ENCODE measurements at places on chromosomes 7 and 10.

- no peak for DNase-seq
Observed at GRCh38 chr10:132298038-132298881, 9.5 kb downstream of the STK32C start.

GRCh38 chr10:122147663-122148062, 123.4 kb upstream of the BTBD16 start:
- DNase-seq: no peak

DNA sequence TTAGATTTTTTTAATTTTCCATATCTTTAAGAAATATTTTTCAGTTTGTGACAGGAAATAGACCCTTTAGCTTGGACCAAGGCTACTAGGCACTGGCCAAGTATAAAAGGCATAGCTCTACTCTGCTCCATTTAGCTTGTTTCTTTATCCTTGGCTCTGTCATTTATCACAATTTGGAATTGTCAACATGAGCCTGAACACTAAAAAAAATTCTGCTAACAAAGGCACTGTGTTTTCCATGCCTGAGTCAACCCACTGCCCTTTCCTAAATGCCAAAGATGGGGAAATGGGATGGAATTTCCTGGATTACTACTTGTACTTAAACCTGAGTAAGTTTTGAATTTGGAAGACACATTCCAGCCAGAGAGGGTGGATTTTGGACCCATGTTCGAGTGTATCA, 128.4 kb downstream of the NSUN6 start:
- DNase-seq: no peak

- no peak for DNase-seq
Observed at GRCh38 chr10:12755075-12755474, 246.4 kb downstream of the CCDC3 start.

GRCh38 chr10:82981137-82981723, 1106.2 kb downstream of the NRG3 start:
- DNase-seq: no peak

- DNase-seq: no peak
Observed at GRCh38 chr7:155709453-155709852, 65.0 kb downstream of the RBM33 start.

DNA sequence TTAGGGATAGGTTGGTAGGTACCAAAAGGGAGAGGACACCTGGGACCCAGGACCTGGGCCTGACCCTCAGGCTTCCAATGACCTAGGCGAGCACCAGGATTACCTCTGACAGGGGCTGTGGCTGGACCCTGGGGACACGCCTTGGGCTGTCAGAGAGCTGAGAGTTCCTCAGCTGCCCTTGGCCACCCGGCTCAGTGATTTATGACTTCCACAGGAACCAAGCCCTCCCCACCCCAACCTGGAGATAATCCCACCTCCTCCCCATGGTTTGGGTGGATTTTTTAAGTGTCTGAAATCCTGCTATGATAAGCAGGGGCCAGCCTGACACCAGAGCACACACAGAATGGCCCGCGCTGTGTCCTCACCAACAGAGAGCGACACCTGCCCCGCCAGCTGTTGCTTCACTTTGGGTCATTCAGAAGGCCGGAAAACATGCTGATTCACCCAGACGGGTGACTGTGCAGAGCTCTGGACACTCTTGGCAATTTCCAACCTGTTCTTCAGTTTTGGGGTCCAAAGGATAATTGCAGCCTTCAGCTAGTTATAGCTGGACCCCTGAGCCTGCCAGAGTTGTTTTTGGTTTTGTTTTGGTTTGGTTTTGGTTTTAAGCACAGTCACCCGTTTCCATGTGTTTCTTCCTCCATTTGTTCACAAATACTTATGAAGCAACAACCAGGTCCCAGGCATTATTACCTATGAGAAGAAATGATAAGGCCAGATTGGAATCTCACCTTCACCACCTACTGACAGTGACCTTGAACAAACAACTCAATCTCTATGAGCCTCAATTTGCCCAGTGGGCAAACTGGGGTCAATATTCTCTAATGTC, 78.2 kb downstream of the RAB11FIP2 start:
- DNase-seq: no peak

DNA sequence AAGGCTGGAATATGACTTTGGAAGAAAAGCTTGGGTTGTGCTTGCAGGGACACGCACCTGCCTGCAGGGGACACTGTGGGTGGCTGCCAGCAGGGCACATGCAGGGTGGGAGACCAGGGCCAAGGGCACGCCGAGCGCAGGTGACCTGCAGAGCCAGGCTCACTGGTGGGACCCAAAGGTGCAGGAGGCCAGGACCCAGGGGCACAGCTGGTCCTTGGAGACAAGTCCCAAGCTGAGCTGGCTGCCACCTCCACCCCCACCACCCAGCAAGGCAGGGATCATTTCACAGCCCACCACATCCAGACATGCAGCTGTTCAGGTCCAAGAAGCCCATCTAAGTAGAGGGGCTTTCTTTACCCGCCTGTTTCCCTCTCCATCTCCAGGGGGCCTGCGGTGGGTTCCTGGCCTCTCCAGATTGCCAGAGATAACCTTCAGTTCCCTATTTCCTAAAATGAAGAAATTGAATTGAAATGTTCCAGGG, 13.8 kb upstream of the CLIP2 start:
- DNase-seq: no peak

DNA sequence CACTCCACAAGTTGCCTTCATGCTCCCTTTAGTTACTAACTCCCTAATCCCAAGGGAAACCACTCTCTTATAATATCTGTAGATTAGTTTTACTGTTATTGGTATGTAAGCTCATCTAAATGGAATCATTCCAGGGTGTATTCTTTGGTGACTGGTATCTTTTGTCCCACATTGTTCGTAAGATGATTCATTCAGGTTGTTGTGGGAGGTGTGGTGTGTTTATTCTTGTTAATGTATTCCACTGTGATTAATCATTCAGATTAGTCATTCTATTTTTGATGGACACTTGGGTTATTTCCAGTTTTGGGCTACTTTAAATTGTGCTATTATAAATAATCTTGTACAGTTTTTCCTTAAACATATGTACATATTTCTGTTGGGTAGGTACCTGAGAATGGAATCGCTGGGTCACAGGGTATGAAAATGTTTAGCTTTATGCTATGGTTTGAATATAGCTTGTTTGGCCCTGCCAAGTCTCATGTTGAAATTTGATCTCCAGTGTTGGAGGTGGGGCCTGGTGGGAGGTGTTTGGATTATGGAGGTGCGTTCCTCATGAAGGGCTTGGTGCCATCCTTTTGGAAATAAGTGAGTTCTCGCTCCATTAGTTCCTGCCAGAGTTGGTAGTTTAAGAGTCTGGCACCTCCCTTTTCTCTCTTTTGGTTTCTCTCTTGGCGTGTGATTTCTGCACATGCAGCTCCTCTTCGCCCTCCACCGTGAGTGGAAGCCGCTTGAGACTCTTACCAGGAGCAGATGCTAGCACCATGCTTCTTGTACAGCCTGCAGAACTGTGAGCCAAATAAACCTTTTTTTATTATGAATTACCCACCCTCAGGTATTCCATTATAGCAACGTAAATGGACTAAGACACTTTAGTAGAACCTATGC, 13.8 kb downstream of the BTRC start:
- no peak for DNase-seq

DNA sequence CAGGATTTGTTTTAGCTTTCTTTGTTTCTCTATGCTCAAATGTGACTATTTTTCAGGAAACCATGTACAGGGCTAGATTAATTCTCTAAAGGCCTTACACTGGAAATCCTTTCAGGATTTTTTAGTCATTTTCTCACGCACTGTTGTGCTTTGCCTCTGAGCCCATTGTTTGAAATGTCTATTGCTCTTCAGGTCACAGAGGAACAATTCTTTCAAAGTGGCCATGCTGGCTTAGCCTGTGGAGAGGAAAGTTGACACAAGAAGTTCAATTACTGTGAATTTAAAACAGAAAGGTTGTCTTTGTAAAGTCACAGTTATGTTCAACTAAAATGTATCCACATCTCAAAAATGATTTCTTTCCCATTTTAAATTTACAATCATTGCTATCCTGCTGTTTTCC, 1071.7 kb upstream of the POT1 start:
- DNase-seq: no peak

GRCh38 chr7:36690514-36691187, 33.6 kb downstream of the AOAH start:
- DNase-seq: no peak

GRCh38 chr10:132608511-132609195, 71.1 kb downstream of the INPP5A start:
- DNase-seq: no peak

- DNase-seq: no peak
Observed at GRCh38 chr10:89633484-89633883, 11.6 kb downstream of the PANK1 start.

DNA sequence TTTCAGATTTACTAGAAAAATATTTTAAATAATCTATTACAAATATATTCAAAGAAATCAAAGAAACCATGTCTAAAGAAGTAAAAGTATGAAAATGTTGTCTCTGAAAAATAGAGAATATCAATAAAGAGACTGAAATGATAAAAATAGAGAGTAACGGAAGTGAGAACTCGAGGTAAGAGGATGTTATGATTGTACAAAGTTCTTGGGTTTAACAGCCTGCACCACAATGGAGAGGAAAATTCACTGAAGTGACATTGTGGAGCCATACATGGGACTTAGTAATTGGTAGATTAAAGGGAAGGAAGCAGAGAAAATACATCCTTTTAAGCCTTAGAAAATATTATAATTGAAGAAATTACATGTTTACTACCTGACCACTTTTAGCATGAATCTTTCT, 77.9 kb downstream of the THSD7A start:
- DNase-seq: no peak

GRCh38 chr7:72437061-72437585, 25.0 kb upstream of the CALN1 start:
- DNase-seq: no peak

GRCh38 chr7:80785276-80785675, 133.6 kb downstream of the SEMA3C start:
- DNase-seq: no peak

DNA sequence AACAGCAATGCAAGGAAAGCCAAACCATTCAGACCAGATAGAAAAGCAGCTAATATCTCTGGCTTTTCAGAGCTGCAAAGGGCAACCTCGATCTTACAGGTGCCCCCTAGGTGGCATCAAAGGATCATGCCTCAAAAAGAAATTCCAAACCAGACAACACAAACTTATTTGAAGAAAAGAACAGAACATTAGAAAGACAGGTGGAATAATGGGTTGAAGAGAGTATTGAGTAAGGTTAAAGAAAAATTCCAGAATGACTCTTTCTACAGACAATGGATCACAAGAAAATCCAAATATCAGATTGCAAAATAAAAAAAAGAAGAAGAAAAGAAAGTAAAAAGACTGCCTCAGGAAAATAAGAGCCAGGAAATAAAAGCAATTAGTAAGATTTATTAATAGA, 213.7 kb downstream of the ELMO1 start:
- no peak for DNase-seq

DNA sequence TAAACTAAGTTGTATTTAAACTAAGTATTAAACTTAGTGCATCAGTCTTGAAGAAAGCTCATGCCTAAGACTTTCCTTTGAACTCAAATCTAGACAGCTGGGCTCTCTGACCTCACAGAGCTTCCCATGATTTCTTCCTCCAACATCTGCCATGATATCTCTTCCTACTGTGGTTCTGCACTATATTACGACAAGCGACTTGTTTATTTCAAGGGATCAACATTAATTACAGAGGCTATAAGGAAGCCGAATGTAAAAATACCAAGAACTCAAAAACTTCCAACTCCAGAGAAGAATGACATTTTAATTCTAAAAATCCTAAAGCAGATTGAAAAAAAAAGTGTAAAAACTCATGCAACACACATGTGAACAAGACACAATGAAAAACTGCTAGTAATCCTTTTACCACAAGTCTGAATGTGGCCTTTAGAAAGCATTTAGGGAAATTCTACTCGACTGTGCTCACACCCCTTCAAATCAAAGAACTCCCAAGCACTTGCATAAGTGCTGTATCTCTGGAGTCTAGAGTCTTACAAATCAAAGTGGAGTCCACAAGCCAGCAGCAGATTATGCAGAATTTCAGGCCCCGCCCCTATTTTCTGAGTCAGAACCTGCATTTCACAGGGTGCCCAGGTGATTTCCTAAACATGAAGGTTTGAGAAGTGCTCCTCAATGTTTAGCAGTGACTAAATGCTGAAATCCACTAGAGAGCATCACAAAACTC, 22.7 kb upstream of the WASHC2A start:
- DNase-seq: no peak

DNA sequence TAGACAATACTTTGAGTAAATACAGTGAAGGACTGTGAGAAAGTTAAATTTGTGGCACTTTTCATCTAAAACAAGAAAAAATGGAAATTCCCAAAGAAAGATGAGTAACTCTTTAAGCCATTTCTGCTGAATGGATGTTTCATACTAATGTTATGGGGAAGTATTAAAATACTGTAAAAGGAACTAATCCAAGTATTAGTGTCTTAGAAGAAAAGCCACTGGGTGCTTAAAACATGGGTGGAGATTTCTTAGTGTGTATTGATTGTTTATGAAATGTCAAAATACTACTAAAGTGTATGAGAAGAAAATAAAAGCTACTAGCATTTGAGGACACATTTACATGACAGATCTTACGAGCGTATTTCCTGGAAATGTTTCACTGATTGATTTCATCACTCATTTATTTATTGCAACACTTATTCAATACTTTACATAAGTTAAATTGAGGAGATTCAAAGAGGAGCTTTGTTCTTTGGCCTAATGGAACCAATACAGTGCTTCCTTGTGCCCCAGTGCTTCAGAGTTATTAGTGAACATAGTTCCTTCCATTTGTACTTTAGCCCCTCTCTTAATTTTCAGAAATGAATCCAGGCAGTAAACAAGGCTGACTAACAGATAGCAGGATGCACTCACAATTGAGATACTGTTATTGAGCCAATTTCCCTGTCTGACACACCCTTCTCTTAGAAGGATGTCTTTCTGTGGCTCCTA, 155.5 kb upstream of the AHR start:
- no peak for DNase-seq

DNA sequence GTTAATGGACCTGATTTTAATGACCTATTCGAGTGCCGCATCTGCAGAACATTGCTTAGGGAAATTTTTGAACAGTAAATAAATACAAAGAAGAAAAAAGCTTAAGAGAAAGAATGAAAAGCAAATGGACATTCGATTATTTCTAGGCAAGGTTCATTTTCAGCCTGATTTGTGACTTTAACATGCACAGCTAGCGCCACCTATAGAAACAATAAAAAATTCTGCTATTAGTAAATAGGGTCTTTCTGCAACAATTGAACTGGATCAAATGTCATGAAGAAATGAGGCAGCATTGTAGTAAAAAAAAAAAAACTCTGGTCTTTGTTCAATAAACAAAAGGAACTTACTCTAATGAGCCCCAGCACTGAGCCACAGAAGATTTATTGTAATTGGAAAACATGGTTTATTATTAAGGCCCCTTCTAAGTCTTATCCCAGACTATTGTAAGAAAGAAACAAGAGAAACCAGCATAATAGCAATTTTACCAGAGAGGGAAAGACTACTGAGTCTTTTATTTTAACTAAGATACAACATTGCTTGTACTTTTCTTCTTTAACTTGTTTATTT, 41.4 kb upstream of the GHITM start:
- DNase-seq: no peak

GRCh38 chr7:139330333-139331030, 10.7 kb upstream of the FMC1 start:
- no peak for DNase-seq
